ENCODE measurements at places on chromosomes 5 and 9.

DNA sequence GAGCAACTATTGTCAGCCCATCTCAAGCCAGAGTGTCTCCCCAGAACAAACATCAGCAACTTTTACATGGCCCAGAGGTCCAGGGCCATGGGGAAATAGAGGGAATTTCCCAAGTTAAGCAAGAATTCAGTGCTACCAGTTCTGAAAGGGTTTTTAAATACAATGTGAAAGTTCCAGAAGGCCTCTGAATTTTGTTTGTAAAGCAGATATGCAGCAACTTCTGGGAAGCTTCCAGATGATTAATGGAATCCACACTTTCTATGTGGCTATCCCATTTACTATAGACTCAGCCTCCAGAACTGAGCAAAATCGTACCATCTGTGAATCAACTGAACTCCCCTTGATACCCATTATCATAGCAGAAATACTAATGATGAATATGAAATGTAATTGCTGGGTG lies 93.8 kb downstream of the FEM1C start:
- DNase-seq = peak; percentile 94

DNA sequence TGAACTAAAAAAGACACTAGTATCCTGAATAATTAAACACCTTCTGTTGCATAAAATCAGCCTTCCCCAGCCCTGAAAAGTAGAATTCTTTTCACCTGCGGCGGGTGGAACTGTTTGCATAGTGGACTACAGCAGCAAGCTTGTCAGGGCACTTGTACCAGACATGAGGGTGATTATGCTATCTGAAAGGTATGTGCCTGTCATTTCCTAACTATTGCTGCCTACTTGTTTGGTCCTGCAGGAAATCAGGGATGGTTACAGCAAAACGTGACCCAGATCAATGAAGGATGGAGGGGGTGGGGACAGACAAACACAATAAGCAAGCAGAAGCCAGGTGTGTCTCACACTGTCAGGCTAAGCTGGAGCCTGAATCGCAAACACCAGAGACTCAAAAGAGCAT lies 385.6 kb downstream of the MLLT3 start:
- DNase-seq = no peak

DNA sequence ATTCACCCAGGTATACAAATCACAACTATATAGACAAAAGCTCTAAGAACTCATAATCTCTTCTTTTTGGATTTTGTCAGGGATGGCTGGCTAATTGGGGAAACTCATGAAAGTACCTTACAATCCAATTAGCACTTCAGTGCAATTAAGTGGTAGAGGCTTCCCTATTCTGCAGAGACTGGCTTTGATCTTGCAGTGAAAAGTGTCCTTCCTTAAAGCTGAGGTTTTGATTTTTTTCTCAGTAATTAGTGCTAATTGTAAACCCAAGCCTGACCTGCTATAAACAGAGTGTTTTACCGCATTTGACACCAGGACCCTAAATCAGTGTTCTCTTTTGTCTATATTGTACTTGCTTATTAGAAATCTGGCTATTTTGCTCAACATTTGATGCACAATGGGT lies 294.0 kb upstream of the EFNA5 start:
- DNase-seq = no peak

DNA sequence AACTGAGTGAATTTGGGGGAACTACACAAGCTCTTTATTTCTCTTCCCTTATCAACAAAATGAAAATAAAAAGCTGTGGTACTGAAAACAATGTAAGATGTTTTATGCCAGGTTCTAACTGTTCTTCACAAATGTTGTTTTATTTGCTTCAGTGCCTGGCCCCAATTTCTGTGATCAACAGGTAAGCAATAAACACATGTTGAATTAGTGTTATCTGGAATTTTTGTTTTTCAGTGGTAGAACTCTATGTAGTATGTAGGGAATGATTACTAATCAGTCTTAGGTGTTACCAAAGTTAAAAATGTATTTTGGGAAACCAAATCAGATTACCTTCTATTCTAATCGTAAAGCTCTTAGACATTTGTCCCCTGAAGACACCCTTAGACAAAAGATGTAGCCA lies 7.5 kb upstream of the DPYSL3 start:
- no peak for DNase-seq

- no peak for DNase-seq
These were observed 14.6 kb upstream of the DAP start for GRCh38 chr5:10775646-10776045.

DNA sequence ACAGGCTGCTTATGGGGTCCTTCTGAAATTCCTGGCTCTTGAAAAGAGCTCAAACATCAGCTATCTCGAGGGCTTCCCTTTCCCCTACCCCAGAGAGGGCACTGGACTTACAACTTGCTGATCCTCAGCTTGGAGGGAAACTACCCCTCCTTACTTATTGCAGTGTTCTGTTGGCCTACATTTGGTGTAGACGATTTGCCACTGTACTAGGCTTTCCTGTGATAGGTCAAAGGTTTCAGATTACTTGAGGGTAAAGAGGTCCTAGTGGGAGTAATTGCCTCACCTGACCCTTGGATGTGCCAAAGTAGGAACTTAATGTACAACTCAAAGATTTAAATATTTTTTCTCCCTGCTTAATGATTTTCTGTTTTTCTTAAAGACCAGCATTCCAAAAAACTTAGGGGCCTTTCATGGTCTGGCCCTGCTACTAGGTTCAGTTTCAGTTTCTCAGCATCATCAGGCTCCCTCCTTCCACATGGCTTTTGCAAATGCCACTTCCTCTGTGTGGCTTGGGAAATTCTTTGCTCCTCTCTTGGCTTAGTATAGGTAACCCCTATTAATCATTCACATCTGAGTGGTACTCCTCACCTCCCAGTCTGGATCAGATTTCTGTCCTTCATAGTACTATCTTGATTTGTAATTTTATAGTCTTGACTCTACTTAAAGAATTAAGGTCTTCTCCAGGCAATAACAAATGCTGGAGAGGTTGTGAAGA lies 32.4 kb downstream of the CYSTM1 start:
- no peak for DNase-seq

DNA sequence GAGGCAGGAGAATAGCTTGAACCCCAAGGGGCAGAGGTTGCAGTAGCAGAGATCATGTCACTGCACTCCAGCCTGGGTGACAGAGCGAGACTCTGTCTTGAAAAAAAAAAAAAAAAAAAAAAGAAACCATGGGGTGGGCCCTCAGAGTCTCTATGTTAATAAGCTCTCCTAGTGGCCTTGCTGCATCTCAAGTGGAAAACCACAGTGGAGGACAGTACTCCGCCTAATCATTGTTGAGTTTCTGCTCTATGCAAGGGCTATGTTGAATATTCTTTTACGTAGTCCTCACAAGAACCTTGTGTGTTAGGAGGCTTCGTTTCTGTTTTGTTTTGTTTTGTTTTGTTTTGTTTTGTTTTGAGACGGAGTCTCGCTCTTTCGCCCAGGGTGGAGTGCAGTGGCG lies 48.9 kb downstream of the TJP2 start:
- DNase-seq = no peak

GRCh38 chr9:92661743-92662142 lies 8.2 kb downstream of the IPPK start:
- no peak for DNase-seq

DNA sequence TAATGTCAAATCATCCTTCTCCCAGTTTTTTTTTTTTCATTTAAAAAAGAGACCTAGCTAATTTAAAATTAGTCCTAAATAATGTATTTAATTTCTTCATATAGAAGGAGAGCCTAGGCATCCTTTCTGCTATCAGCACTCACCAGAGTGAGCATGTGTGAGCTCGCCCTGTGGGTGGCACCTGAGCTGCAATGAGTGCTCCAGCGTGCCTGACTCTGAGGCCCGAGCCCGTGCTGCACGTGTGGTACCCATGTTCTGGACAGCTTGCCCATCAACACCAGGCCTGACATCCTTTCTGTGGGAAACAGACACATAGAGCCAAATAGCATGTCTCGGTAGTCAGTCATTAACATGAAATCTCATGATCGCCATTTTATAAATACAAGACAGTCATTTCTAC lies 381.4 kb downstream of the DTWD2 start:
- DNase-seq = no peak

GRCh38 chr5:3430691-3431090 lies 164.9 kb upstream of the IRX1 start:
- no peak for DNase-seq

GRCh38 chr9:91751922-91752321 lies 198.1 kb downstream of the ROR2 start:
- peak; percentile 38 for DNase-seq

- no peak for DNase-seq
These were observed 148.6 kb downstream of the CDH9 start for GRCh38 chr5:26889815-26890214.

GRCh38 chr9:105114964-105115728 lies 129.3 kb upstream of the SLC44A1 start:
- DNase-seq = no peak

DNA sequence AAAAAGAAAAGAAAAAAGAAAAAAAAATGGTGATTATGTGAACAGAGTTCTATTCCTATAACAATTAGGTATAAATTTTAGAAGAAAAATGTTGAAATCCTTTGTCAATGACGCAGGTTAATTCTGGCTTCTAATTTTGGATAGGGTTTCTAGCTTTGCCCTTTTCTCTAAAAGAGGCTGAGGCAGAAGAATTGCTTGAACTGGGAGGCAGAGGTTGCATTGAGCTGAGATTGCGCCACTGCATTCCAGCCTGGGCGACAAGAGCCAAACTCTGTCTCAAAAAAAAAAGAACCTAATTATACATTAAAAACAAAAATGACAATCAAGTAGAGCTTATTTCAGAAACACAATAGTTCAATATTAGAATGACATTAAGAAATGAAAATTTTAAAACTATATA lies 2.9 kb downstream of the STXBP1 start:
- DNase-seq = no peak

- peak; percentile 44 for DNase-seq
These were observed 1.1 kb upstream of the GPSM1 start for GRCh38 chr9:136326061-136326760.

- DNase-seq = no peak
These were observed 48.5 kb upstream of the BNC2 start for GRCh38 chr9:16918920-16919319.

All from fibroblast of skin of left biceps (primary cell).